ENCODE measurements at places on chromosomes 5 and 9.

DNA sequence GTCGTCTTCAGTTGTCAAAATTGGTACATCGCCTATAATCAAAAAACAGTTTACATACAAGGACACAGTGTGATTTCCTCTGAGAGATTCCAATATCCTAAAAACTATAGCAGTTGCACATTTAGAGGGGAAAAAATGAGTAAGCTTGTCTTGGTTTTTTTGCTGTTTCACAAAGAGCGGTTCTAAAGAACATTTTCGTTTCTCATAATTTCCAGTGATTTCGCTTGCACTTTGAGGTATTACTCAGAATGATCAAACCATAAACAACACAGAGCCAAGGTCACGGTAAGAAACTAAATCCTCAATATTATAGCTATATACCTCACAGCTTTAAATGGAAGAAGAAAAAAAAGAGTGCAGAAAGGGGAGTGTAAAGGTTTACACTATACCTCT is 861 bp downstream of the MTX3 start:
- no peak for DNase-seq

DNA sequence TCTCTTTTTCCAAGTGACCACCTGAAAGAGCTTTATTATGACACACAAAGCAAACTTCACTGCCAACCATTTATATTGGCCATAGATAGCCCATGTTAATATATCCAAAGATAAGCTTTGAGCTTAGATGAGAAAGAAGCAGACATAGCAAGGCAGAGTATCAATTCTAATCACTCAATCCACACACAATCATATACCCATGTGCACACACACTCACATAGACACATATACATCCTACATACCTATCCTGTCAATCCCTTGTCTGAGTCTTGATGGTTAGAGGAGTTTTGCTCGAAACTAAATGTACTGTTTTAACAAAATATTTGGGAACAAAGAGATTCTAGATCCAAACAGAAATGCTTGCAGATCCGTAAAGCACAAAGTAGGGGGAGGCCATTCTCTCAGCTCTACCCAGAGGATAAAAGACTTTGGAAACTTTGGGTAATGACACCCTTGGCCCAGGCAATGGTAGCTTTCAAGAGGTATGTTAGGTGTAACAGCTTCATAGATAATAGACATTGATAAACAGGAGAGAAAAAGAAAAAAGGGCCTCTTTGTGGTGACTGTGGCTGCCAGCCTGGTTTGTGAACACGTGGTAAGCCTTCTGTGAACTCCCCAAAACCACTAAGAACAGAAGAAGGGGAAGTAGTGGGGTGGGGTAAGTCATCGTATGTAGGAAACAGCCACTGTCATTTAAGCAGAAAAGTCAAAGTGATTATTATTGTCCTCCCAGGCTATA is 121.6 kb downstream of the TLR4 start:
- DNase-seq = no peak

- no peak for DNase-seq
Measured at GRCh38 chr5:80154749-80155148, 101.1 kb downstream of the SERINC5 start.

- DNase-seq = no peak
Measured at GRCh38 chr9:23581931-23582330, 244.1 kb downstream of the ELAVL2 start.

DNA sequence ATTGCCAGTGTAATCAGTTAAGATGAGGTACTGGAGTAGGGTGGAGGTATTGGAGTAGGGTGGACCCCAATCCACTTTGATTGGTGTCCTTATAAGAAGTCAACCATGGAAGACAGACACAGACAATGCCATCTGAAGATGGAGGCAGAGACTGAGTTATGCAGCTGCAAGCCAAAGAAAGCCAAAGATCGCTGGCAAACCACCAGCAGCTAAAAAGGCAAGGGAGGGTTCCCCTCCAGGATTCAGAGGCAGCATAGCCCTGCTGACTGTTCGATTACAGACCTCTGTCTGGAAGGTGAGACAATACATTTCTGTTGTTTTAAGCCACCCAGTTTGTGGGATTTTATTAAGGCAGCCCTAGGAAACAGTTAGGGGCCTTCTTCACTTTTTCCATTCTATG is 30.5 kb upstream of the CKMT2 start:
- DNase-seq = no peak

- no peak for DNase-seq
Measured at GRCh38 chr9:137945581-137945980, 68.0 kb downstream of the CACNA1B start.

DNA sequence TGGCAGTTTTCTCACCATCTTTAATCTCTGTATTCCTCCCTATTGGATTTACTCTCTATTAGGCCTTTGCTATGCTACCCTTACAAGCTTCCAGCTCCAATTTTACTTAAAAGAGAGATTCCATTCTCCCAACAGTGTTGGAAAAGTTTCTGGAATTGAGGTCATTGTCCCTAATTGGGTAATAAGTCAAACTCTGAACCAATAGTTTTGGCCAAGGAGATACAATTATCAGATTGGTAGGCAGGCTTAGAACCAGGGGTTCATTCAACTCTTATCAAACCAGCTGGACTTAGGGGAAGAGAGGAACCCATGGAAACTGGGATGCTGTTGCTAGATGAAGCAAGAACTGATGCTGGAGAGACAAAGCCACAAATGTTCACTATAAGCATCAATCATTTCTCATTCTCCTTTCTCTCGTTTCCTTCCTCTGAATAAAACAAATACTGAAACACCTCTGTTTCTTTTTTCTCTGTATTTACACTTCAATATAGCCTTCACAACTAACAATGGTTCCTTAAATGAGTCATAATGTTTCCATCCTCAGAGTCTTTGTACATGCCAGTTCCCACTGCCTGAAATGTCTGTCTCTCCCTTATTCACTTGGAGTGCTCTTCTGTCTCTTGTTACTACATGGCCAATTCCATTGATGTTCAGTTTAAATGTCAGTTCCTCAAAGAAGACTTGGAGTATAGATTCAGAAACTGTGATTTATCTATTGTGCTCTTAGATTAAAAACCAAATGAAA is 587.3 kb downstream of the GABRG2 start:
- no peak for DNase-seq

- no peak for DNase-seq
Measured at GRCh38 chr9:32706725-32707100, 71.2 kb upstream of the TAF1L start.

DNA sequence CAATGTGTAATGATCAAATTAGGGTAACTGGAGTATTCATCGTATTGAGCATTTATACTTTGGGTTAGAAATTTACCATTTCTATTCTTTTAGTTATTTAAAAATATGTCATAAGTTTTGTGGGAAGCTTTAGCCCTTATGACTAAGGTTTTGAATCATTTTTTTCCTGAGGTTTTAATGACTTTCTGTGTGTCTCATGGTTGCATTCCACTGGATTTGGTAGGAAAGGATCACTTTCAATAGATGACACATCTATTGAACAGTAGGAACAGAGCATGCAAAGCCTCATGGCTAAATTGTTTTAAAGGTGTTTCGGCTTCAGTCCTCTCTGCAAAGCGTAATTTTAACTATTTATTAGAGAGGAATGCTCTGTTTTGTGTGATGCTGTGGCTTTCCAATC is 512.4 kb upstream of the CHD1 start:
- no peak for DNase-seq

DNA sequence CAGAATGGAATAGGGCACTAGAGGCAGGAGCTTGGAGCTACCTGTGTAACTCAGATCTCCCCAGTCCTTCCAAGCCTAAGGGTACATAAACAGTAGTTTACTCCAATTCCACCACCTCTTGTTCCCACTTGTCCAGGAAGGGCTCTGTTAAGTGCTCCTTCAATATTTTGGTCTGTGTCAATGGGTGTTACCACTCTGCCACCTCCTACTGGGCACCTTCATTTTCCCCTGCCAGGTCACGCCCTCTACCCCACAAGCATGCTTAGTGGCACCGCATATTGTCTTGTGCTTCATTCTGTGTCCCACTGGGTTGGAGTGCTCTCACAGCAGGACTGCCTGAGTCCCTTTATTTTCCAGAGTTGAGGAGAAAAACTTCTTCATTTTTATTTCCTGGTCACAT is 459.8 kb downstream of the ARHGEF28 start:
- no peak for DNase-seq

- no peak for DNase-seq
Measured at GRCh38 chr9:96556701-96557461, 62.8 kb downstream of the CDC14B start.

- no peak for DNase-seq
Measured at GRCh38 chr9:125343518-125344275, 82.1 kb downstream of the GAPVD1 start.

DNA sequence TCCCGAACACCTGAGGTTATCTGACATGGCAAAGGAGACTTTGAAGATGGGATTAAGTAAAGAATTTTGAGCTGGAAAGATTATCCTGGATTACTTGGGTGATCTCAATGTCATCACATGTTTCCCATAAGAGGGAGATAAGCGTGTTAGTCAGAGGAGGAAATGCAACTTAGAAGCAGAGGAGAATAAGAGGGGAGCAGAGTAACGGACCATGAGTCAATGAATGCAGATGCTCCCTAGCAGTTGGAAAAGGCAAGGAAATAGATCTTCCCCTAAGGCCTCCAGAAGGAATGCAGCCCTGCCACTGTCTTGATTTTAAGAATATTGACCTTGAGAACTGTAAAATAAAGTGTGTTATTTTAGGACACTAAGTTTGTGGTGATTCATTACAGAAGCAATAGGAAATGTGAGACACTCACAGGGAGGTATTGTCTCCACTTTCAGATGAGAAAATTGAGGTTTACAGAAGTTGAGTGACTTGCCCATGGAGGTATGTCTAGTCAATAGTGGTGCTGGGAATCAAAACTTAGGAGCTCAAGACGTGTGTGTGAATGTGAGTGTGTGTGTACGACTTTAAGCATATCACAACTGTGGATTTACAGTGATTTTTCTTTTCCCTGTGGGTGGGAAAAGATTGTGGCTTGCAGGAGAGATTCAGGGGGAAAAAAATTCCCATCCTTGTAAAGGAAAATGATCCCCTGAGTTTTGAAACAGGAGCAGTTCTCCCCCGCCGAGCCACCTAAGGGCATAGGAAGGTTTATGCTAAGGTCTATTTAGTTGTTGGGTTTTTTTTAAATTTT is 125.3 kb downstream of the TRIM32 start:
- DNase-seq = no peak

DNA sequence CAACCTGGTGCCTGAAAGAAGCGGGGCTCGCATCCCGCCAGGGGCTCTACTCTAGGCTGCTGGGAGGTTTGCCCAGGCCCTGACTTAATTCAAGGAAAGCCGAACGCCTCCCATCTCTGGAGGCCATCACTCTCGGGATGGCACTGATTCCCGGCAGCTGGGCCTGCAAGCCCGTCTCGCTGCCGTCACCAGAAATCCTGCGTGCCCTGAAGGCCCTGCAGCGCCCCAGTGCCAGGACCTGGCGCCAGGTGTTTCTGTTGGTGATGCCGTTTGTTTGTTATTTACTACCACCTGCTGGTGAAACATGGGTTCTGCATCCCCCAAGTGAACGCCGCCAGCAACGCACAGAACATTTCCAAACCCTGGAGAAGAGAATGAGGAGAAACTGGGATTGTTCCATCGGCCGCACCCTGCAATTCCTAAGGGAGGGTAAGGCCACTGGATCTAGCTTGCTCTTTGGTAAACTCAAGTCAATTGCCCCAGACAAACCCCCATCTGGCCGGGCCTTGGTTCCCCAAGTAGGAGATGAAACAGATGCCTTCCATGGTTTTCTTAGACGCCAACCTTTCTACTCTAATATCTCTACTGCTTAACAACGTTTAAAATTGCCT is 77.9 kb downstream of the AK8 start:
- peak; percentile 4 for DNase-seq

- DNase-seq = no peak
Measured at GRCh38 chr9:96555567-96556386, 63.9 kb downstream of the CDC14B start.

GRCh38 chr5:52825826-52826225 is 38.1 kb downstream of the ITGA1 start:
- DNase-seq = no peak

DNA sequence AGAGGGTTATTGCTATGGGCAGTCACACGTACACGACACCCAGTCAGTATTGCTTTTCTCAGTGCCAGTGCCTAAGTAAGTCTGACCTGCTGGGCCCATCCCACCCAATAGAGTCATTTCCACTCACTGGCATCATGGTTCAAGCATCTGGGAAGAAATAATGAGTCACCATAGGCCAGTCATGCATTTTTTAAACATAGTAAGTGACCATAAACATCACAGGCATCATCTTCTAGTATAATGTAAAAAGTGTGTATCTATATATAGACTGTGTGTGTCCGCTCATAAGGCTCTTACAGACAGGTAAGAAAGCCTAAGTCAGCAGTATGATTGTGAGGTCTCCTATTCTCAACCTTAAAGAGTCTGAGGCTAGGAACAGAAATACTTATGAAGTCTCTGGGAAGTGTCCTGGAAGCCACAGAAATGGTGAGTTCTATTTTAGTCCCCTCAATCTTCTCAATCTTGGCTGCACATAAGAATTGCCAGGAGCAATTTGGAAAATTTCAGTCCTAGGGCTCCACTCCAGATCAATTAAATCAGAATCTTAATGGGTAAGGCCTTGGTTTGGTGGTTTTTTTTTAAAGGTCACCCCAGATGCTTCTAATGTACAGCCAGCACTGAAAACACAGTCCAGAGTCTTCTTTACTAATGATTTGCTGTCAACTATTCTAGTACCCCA is 65.2 kb downstream of the ZNF366 start:
- no peak for DNase-seq

DNA sequence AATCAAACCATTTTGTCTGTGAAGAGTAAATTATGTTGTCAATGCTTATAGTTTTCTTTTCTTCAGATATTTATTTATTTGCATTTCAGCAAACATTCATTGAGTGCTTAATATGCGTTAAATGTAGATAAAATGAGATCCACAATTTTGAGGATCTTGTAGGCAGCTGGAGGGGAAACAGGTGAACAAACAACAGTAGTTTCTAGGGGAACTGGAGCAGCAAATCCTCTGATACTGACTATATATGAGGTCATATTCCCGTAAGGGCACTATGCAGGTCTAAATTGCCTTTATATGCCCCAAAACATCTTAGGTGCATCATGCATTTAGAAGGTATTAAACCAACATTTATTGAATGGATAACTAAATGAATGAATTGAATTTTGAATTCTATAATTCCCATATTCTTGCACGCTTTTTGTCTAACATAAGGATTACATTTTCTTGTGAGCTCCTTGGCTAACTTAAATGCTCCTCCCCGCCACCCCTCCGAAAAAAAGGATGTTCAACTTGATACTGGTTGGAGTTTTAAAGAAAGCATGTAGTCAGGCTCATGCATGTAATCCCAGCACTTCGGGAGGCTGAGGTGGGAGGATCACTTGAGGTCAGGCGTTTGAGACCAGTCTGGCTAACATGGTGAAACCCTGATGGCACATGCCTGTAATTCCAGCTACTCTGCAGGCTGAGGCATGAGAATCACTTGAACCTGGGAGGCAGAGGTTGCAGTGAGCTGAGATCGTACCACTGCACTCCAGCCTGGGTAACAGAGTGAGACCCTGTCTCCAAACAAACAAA is 299.8 kb downstream of the TMEM38B start:
- no peak for DNase-seq

GRCh38 chr9:35398651-35399335 is 91.1 kb upstream of the RUSC2 start:
- DNase-seq = no peak

- no peak for DNase-seq
Measured at GRCh38 chr9:79799691-79800335, 228.0 kb downstream of the TLE4 start.

- DNase-seq = no peak
Measured at GRCh38 chr5:63825984-63826383, 136.3 kb downstream of the HTR1A start.

- no peak for DNase-seq
Measured at GRCh38 chr5:123294544-123294943, 128.7 kb downstream of the CEP120 start.
